ENCODE measurements at places on chromosomes 5 and 9. TPM values are rescaled to one million over a fixed set of nuclear protein-coding genes. Genes with fewer than 3 reads are reported as not detected.
A peak's percentile ranks its signal among the peaks of the same experiment; 100 is the strongest.

The BARX1 gene
- polyA plus RNA-seq = not detected

The SCAMP1 gene
- 17.7 TPM for polyA plus RNA-seq

GRCh38 chr9:118091226-118091625 is 387.0 kb downstream of the TLR4 start:
- no peak for DNase-seq

GRCh38 chr5:104052558-104053352 is 490.2 kb upstream of the NUDT12 start:
- no peak for DNase-seq

DNA sequence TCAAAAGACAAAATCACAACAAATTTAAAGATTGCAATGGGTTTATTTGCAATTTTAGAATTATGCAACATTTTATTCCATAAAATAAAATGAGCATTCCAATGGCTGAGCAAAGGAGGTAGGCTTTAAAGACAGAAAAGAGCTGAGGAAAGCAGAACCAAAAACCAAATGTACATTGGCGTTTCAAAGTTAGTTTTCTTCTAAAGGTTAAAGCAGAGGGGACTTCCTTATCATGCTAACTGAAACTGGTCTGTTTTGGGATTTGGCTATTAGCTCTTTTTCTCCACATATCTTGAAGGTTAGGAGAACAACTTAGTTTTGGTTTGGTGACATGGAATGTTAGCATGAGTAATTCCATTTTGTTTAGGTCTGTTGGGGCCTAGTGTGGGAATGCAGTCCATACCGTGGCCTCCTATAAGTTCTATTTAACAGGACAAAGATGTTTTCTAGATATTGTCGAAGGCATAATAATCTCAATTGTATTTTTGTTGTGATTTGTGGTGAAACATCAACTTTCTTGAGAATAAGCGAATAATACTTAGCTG is 20.3 kb downstream of the DCP2 start:
- DNase-seq = no peak

The CCDC152 gene
- polyA plus RNA-seq = 0.71 TPM

GRCh38 chr5:159814805-159815585 is 101.3 kb upstream of the ADRA1B start:
- no peak for DNase-seq

DNA sequence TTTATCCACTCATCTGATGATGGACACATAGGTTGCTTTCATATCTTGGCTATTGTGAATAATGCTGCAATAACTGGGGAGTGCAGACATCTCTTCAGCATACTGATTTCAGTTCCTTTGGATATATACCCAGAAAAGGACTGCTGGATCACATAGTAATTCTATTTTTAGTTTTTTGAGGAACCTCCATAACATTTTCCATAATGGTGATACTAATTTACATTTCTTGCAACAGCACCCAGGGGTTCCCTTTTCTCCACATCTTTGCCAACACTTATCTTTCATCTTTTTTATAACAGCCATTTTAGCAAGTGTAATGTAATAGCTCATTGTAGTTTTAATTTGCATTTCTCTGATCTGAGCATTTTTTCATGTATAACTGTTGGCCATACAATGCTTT is 34.1 kb upstream of the NR4A3 start:
- no peak for DNase-seq

GRCh38 chr5:15864536-15865215 is 314.9 kb downstream of the MARCHF11 start:
- no peak for DNase-seq

The TSSK1B gene
- not detected for polyA plus RNA-seq

DNA sequence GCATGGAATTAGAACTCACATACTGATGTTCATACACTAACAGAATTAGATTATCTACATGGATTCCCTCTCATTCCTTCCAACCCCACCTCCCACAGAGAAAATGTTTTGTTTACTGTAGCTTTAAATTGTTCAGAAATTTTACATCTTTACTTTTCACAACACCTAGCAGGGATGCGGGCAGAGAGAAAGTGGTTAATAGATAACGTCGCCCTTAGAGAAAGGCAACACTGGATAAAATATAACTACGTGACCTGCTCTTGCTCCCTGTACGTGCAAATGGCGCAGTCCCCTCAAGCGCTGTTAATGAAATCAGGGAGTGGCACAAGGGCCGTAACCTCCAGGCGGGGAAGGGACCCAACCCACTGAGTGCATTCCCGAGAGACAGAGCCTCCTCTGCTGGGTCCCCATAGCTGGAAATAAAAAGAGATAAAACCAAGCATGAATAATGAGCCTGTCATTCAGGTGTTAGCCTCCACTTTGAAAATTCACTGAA is 125.3 kb upstream of the DAPK1 start:
- no peak for DNase-seq

The KIAA0825 gene
- 1.00 TPM for polyA plus RNA-seq

- no peak for DNase-seq
Observed at GRCh38 chr5:77987331-77987730, 211.2 kb upstream of the TBCA start.

GRCh38 chr5:176407456-176408251 is 8.7 kb downstream of the CLTB start:
- peak; percentile 52 for DNase-seq

The TMOD1 gene
- 136 TPM for polyA plus RNA-seq

DNA sequence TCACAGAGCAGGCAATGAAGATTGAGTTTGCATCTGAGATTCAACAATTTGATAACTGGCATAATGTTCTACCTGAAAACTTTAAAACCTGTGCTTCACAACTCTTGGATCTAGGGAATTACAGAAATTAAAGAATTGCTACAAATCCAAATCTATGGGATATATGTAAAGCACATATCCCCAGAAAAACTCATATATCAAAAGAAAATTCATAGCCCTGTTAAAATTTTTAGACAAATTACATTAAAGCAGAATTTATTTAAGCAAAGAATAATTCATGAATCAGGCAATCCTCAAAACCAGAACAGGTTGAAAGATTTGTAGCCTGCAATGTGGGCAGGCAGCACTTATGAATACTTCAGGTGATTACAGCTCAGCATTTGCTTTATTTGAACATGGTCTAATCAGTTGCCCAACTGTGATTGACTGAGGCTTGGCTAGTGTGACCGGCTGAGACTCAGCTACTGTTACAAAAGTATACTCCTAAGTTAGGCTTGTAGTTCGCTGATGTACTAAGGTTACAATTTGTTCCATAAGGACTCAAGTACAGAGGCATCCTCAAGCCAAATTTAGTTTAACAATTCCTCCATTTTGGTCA is 10.3 kb upstream of the UBTD2 start:
- DNase-seq = no peak

GRCh38 chr9:98225015-98225442 is 30.4 kb downstream of the TBC1D2 start:
- no peak for DNase-seq

DNA sequence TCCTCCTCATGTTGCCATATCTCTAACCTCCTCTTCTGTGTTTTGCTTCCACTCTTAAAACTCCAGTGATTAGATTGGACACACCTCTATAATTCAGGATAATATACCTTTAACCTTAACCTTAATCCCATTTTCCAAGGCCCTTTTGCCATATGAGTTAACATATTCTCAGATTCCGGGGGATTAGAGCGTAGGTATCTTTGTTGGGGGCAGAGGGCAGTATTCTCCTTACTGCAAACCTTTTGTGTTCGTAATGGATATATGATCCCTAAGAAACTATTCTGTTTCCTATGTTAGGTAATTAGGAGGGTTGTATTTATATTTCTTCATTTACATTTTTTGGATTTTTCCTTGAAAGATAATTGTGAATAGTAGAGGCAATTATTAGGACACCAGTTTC is 99.5 kb downstream of the VPS13A start:
- no peak for DNase-seq

- DNase-seq = no peak
Observed at GRCh38 chr9:127686461-127687393, 20.1 kb upstream of the CFAP157 start.

GRCh38 chr5:137506296-137506695 is 7.2 kb upstream of the SPOCK1 start:
- no peak for DNase-seq

- DNase-seq = no peak
Observed at GRCh38 chr9:33686942-33687341, 108.4 kb upstream of the PRSS3 start.

DNA sequence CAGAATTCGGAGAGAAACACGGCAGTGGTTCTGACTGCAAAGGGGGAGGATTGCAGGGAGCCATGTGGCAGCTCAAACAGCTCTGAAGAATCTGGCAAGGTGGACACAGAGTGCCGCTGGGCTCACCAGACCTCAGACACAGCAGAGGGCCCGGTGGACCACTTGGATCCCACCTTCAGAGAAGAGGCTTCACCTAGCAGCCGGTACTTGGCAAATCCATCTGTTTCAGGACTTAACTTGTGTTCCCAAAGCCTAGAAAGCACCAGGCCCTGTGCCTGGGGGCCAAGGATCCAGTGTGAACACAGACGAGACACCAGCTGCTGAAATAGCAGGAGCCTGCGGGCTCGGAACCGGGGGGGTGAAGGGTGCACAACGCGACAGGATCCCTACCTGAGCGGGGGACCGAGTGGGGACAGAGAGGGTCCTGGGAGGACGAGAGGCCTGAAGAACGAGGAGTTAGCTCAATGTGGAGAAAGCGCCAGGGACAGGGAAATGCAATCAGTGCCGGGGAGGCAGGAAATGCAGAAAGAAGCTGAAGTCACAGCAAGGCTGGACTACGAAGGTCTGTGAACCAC is 44.6 kb downstream of the BTNL9 start:
- no peak for DNase-seq

- no peak for DNase-seq
Observed at GRCh38 chr5:179608131-179608581, 15.3 kb downstream of the HNRNPH1 start.

The DBN1 gene
- polyA plus RNA-seq = 28.1 TPM

GRCh38 chr9:116658265-116658664 is 28.8 kb upstream of the TRIM32 start:
- no peak for DNase-seq

DNA sequence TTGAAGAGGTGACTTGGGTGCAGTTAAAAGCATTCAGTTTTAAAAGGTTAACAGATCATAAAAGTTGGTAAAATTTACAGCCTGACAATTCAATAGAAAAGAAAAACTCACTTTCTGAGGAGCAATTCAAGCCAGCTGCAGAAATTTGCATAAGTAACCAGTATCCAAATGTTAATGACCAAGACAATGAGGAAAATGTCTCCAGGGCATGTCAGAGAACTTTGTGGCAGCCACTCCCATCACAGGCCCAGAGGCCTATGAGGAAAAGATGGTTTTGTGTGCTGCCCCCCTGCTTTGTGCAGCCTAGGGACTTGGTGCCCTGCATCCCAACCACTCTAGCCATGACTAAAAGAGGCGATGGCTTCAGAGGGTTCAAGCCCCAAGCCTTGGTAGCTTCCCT is 1406.5 kb upstream of the ACO1 start:
- no peak for DNase-seq

DNA sequence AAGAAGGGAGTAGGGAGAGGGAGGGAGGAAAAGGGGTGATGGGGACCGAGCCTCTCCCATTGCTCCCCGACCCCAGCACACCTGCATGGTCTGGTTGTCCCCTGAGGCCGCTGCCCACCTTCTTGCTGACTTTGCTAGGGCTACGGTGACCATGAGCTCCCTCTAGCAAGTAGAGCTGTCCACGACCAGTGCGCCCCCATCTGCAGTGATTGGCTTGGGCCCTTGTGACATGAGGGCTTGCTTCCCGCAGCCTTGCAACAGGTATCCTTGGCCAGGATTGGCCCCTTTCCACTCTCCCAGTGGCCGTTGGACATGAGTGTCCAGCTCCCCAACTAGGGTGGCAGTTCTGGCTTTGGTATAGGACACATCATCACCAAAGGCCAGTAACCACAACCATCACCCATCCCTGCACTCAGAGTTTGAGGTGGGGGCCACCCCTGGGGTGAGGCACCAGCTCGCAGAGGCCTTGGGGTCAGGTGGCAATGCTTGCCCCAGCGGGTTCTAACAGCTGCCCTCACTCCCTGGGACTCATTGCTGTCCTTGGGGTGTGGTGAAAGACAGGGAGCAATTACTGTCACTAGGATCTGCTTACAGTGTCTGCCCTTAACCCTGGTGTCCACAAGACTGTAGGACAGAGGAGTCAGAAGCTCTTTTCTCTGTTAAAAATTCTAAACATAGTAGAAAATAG is 17.2 kb upstream of the NINJ1 start:
- no peak for DNase-seq

- DNase-seq = no peak
Observed at GRCh38 chr9:95793924-95794828, 81.3 kb upstream of the ERCC6L2 start.

The NTNG2 gene
- 0.28 TPM for polyA plus RNA-seq

The CERT1 gene
- 6.7 TPM for polyA plus RNA-seq

Measured in heart left ventricle (tissue), 16 donors.